ENCODE measurements at places on chromosomes 7 and 10.

DNA sequence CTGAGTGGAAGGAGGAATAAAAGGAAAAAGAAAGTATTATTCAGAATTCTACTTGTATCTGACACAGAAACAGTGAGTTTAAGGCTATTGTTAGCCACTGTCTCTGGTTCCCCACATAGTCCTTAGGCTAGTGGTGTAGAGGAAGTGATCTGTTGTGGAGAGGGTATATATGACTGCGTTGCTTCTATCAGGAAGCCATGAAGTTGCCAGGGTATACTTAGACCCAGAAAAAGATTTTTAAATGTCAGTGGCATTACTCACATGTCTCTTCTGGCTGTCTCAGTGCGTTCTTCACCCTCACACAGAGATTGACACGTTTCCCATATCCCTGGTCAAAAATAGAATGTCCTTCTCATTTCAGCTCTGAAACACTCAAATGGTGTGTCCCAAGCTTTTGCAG, 72.7 kb downstream of the SEM1 start:
- no peak for DNase-seq

- no peak for DNase-seq
Measured at GRCh38 chr7:149873970-149874643, 338 bp downstream of the ATP6V0E2 start.

DNA sequence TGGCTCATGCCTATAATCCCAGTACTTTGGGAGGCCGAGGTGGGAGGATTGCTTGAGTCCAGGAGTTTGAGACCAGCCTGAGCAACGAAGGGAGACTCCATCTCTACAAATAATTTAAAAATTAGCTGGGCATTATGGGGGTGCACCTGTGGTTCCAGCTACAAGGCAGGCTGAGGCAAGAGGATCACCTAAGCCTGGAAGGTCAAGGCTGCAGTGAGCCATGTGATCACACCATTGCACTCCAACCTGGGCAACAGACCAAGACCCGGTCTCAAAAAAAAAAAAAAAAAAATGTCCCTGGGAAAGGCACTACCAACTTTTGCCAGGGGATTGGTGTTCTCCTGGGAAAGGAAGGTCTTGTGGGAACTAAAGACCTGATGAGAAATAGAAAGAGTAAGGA, 134.2 kb upstream of the AUTS2 start:
- no peak for DNase-seq

GRCh38 chr10:97714401-97715258, 1.1 kb downstream of the MARVELD1 start:
- peak; percentile 25 for DNase-seq

DNA sequence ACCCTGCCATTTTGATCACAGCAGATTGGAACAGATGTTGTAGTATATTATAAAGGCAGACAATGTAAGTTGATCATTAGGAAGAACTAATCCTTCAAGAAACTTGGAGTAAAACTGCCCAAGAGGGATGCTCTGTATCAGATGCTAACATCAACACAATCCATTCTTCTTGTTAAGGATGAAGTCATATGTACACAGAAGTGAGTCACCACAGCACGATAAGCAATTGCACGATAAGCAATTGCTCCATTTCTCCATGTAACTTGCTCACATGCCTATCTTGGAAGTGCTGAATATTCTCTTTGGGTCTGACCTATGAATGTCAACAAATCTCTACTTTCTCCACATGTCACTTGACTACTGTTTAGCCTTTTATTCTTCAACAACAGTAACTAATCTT, 41.5 kb upstream of the DMTF1 start:
- DNase-seq = no peak

DNA sequence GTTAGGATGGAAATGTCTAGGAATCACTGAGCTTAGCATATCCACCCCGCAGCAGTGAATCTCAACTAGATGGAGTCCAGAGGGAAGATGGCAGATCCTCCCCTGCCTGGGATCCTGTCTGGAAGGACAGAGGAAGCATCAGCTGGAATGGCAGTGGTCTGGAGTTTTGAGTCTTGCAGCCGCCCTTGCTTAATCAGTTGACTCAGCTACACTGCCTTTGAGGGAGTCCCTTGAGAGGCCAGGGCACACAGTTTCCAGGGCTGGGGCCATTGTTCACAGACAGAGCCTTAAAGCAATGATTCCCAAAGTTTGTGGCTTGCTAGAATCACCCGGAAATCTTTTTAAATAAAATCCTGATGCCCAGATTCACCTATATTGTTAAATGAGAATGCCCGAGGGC, 128.1 kb downstream of the NT5C2 start:
- no peak for DNase-seq

GRCh38 chr10:71404503-71405295, 8.0 kb downstream of the CDH23 start:
- no peak for DNase-seq

DNA sequence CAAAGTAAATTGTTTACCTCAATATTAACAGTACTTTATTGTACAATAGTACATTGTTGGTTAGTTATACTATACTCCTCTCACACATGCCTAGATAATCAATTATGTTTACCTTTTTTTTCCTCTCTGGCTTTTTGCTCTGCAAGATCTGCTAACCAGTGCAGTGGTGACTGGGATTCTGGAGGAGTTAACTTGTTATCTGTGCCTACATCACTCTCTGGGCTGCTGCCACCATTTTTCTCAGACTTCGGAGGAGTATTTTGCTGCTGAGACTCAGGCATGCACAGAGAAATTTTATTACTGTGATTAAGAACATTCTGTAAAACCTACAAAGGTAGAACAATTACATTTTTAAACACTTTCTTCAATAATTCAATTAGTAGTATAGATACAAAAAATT, 59.7 kb downstream of the NRBF2 start:
- no peak for DNase-seq

- no peak for DNase-seq
Measured at GRCh38 chr7:122983261-122983660, 12.2 kb downstream of the TAS2R16 start.

Measured in CD4-positive, alpha-beta T cell treated with Interferon alpha-2 for 1 hour (primary cell).